ENCODE measurements at places on chromosomes 3 and 15. TPM values are rescaled to one million over a fixed set of nuclear protein-coding genes. Genes with fewer than 3 reads are reported as not detected.

APBA2 gene
- 42.6 TPM for total RNA-seq

UROC1 gene
- not detected for total RNA-seq

PTH1R gene
- 0.18 TPM for total RNA-seq

C3orf52 gene
- 3.8 TPM for total RNA-seq

NR1I2 gene
- 0.09 TPM for total RNA-seq

DNAJC19 gene
- 29.2 TPM for total RNA-seq

PCLAF gene
- 8.1 TPM for total RNA-seq

FANCD2OS gene
- total RNA-seq, result not detected

MGLL gene
- 40.6 TPM for total RNA-seq

NBEAL2 gene
- 32.5 TPM for total RNA-seq

MCF2L2 gene
- total RNA-seq, result 0.38 TPM

GRAMD2A gene
- under 0.01 TPM for total RNA-seq

TRIM42 gene
- total RNA-seq, result not detected

Measured in endothelial cell of coronary artery (primary cell).